Hematopoietic multipotent progenitor cell (in vitro differentiated cells): ENCODE measurements at places on chromosomes 4 and X.
A peak's percentile ranks its signal among the peaks of the same experiment; 100 is the strongest.

DNA sequence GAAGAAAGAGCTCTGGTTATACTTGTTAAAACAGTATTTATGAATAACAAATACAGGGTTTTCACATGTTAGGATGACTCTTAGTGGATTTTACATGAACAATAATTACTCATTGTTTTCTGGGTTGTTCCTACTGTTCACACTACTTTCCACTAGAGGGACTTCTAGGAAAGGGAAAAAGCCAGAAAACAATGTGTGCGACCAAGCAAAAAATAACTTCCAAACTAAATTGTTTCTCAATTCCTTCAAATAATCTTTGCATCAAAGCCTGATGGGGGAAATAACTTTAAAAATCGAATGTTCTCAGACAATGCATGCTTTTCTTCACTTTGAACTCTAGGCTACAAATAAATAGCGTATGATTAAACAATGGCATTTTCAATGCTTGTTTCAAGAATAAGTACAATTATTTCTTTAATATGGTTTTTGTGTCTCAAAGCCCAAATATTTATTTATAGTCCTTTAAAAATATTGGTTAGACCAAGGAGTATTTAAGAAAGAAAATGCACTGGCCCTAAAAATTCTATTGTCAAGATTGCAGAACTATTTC lies 72.1 kb upstream of the ETNPPL start:
- DNase-seq, result peak; percentile 73

- no peak for DNase-seq
Observed at GRCh38 chr4:76879731-76880364, 18.1 kb downstream of the SOWAHB start.

DNA sequence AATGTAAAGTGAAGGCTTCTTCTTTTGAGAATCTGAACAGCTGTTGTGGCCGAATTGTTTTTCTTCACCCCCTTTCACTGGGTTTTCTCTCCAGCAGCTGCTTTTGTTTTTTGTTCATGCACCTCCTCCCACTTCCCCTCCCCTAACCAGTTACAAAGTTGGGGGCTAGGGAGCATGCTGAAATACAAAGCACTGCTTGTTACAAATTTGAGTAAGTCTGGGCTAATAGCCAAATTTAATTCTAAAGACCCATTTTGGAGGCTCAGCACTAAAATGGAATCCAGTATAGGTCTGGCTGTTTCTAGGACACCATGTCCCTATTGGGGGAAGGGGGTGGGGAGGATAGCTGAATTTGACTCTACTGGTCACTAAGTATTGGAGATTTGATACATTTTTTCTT lies 89.2 kb upstream of the GPM6B start:
- DNase-seq, result no peak

GRCh38 chrX:20507901-20508620 lies 241.4 kb upstream of the RPS6KA3 start:
- DNase-seq, result no peak

DNA sequence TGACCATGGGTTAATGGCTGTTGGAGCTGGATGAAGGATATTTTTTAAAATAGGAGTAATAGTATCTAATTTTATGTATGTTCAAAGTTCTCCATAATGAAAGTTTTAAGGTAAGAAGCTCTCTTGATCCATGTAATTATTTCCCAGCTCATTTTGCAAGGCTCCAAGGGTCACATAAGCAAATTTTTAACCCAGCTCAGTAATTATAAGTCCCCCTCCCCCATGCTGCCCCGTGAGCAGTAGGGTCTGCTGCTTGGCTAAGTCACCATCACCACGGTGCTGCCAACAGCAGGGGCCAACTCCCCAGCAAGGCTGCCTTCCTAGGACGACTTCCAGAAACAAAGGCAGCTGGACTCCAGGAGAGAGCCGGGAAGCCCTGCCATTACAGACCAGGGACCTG lies 340.0 kb downstream of the FBXW7 start:
- no peak for DNase-seq

DNA sequence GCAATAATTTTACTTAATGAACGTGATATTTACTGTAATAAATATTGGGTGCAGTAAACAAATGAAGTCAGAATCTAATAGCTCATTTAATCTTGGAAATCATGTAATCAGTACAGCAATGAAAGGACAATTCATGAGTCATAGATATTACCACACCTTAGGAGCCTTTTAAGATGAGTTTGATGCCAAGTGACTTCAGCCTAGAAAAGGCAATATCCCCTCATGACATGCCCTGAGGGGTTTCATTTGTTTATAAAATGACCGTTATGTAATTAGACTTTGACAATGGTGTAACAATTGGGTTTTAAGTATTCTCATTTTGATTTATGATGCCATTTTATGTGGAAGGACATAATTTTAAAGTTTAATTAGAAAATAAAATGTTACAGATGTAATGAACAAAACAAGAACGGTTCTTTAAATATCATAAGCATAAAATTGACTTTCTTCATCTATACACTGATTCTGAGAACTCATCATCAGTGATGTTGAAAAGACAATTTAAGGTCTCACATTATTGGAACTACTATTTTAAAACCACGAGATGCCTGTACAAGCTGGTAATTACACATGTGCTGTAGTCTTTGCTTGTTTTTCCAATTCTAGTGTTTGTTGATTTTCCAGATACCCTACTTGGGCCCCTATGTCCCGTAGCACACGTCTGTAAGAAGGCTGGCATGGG lies 5.0 kb downstream of the FGF2 start:
- no peak for DNase-seq

DNA sequence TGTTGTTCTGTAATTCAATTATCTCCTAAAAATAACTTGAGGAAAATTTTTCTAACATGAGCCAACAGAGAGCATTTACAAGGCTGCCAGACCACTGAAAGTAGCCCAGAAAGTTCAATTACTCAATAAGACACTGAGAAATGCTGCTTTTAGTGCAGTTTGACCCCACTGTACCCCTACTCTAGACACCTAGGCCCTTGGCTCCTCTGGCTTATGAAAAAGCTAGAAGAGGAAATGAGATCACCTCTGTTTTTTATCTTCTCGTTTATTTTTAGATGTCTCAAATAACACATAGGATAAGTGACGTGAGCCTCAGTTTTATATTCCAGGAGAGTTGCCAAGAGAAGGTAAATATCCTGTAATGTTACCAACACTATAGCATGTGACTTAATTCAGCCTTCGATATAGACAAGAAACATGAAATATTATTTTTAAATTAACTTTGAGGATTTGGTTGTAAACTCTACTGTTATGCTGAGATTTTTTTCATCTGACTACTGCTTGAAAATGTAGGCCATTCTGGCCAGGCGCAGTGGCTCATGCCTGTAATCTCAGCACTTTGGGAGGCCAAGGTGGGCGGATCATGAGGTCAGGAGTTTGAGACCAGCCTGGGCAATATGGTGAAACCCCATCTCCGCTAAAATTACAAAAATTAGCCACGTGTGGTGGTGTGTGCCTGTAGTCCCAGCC lies 24.4 kb downstream of the TNIP3 start:
- DNase-seq, result no peak

DNA sequence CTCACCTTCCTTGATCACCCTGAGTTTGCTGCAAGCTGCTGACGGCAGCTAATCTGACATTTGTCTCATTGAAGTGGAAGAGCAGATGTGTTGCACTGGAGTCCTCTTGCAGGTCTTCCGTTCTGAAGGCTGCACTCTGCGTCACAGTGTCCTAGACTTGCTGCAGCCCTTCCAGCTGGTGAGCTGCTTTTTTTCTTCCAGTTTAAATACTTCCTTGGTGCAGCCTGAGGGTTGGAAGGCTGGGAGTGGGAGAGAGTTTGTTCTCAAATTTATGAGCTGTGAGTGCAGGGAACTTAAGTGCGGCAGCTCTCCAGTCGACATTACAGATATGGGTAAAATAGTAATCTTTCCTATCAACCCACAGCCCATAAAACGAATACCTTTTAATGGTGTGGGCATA lies 303.6 kb upstream of the FAT1 start:
- no peak for DNase-seq

- no peak for DNase-seq
Observed at GRCh38 chr4:94939791-94940519, 182.2 kb downstream of the BMPR1B start.

GRCh38 chr4:137892134-137892533 lies 350.0 kb downstream of the SLC7A11 start:
- DNase-seq, result no peak

- DNase-seq, result no peak
Observed at GRCh38 chrX:7242613-7243012, 94.7 kb upstream of the PUDP start.

GRCh38 chr4:149264093-149264733 lies 551.4 kb downstream of the IQCM start:
- peak; percentile 6 for DNase-seq
